ENCODE measurements at places on chromosomes 5 and 9.

DNA sequence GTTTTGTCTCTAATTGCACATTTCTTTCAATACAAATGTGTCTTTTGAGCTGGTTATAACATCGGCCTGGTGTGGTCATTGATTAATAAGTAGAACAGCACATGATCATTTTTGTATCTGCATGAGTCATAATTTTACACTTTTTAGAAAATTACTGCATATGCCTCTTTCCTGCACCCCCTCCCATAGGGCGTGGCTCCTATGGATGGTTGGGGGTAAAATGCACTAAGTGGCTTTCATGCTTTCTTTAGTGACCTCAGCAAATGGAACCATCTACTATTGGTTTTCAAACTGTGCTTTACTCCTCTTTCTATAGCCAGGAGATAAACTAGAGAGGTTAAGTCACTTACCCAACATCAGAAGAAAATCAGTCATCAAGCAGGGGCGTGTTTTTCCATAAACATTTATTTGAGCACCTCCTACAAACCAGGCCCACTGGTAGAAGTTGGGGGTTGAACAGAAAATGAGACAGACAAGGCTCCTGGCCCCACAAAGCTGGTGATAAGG is 3.8 kb downstream of the ANXA6 start:
- no peaks in the 10 kb centered on the region for H3K27me3 ChIP-seq
- no peak for DNase-seq
- H3K4me3 ChIP-seq: peak overlapping the region; percentile 48
- no peak overlapping the region for H3K27ac ChIP-seq

- no peaks in the 10 kb centered on the region for H3K27me3 ChIP-seq
- H3K4me3 ChIP-seq: no peak overlapping the region
- no peaks in the 10 kb centered on the region for H3K36me3 ChIP-seq
- H3K4me1 ChIP-seq: peaks cover 61% of the 10 kb centered on the region
- DNase-seq: no peak
Measured at GRCh38 chr9:130763331-130764171, 70.0 kb downstream of the EXOSC2 start.

- peaks cover 14% of the 10 kb centered on the region for H3K4me1 ChIP-seq
- no peak for DNase-seq
- no peaks in the 10 kb centered on the region for H3K36me3 ChIP-seq
- no peak overlapping the region for H3K27ac ChIP-seq
Measured at GRCh38 chr5:132423438-132423898, 54.0 kb downstream of the SLC22A5 start.

DNA sequence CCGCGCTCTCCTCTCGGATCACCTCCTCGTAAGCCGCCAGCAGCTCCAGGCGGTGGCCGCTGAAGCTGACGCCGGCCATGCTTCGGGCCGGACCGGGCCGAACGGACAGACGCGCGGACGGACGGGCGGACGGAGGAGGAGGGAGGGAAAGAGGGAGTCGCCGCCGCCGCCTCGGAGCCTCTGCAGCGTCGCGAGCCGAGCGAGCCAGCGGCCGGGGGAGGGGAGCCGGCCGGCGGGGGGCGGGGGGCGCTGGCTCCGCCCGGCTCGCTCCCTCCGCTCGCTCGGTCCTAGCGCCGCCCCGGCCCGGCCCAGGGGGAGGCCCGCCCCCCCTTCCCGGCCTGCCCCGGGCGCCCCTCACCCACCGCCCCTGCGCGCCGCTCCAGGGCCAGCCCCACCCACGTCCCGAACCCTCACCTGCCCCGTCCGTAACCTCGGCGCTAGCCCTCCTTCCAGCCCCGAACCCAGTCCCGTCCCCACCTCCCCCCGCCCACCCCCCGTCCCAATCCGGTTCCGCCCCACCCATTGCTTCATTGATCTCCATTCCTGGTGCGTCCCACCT is at the start of gene DBN1:
DBN1 (minus strand) TSS at position 192 of the 559 bp plus-strand sequence; CDS start at position 79, 113 bp downstream.
- peak within 1 kb of the TSS; percentile 94 for H3K4me3 ChIP-seq
- H3K27me3 ChIP-seq: peaks cover 25% of the 10 kb centered on the region
- H3K4me1 ChIP-seq: peaks cover 67% of the 10 kb centered on the region
- H3K27ac ChIP-seq: peak within 1 kb of the TSS; percentile 93

Data from neural crest cell (in vitro differentiated cells).